Naive B cell (primary cell): ENCODE measurements at places on chromosomes 6 and 20. TPM values are rescaled to one million over a fixed set of nuclear protein-coding genes. Genes with fewer than 3 reads are reported as not detected.

- H3K4me3 ChIP-seq = no peak overlapping the region
- no peak for DNase-seq
- H3K27me3 ChIP-seq = no peaks in the 10 kb centered on the region
- H3K27ac ChIP-seq = no peak overlapping the region
- H3K4me1 ChIP-seq = no peaks in the 10 kb centered on the region
- no peaks in the 10 kb centered on the region for H3K36me3 ChIP-seq
Observed at GRCh38 chr20:60862601-60863000, 389.5 kb upstream of the CDH4 start.

DNA sequence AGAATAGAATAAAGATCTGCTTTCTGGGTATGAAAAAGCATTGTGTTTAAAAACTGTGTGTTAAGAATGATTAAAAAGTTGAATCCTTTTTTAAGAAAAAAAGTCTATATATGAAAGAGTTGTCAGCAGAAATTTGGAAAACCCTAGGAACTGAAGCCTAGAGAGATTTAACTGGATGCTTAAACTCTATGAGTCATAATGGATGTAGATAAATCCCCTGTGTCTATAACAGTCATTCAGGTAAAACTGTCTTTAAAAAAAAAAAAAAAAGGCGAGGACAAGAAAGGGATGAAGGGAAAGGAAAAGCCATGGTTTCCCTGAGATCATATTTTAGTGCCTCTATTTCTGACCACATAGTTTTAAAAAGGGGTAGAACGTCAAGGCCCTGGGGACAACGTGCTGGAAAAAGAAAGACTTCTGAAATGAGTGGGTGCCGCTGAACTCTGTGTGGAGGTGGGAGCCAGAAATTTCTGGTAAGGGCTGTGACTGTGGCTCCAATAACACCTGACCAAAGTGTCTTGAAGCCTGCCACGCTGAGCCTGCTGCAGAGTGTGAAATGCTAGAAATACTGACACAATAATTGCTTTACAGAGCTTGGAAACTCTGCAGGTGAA, 302.6 kb upstream of the ARID1B start:
- no peak overlapping the region for H3K27ac ChIP-seq
- H3K27me3 ChIP-seq = no peaks in the 10 kb centered on the region
- no peak for DNase-seq
- no peak overlapping the region for H3K4me3 ChIP-seq

DCBLD1 gene
- polyA plus RNA-seq = not detected

- H3K36me3 ChIP-seq = no peaks in the 10 kb centered on the region
- H3K4me3 ChIP-seq = no peak overlapping the region
- H3K27ac ChIP-seq = no peak overlapping the region
- no peak for DNase-seq
Observed at GRCh38 chr6:147738516-147739162, 230.1 kb downstream of the SAMD5 start.

DNA sequence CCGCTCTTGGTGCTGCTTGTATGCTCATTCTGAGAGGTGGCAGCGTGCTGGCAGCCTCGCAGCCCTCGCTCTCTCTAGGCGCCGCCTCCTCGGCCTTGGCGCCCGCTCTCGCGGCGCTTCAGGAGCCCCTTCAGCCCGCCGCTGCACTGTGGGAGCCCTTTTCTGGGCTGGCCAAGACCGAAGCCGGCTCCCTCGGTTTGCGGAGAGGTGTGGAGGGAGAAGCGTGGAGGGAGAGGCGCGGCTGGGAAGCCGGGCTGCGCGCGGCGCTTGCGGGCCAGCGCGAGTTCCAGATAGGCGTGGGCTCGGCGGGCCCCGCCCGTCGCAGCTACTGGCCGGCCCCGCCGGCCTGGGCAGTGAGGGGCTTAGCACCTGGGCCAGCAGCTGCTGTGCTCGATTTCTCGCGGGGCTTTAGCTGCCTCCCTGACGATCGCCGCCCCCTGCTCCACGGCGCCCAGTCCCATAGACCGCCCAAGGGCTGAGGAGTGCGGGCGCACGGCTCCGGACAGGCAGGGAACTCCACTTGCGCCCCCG, 19.5 kb upstream of the FAM8A1 start:
- H3K36me3 ChIP-seq = peaks cover 15% of the 10 kb centered on the region
- no peaks in the 10 kb centered on the region for H3K27me3 ChIP-seq
- no peaks in the 10 kb centered on the region for H3K4me1 ChIP-seq
- no peak for DNase-seq
